ENCODE measurements at places on chromosomes 3 and 15.

- DNase-seq, result no peak
Measured at GRCh38 chr3:1808590-1808989, 290.1 kb upstream of the CNTN4 start.

- no peak for DNase-seq
Measured at GRCh38 chr3:165624761-165625160, 212.5 kb downstream of the BCHE start.

GRCh38 chr3:5122741-5123706 is 932 bp downstream of the ARL8B start:
- DNase-seq, result no peak

DNA sequence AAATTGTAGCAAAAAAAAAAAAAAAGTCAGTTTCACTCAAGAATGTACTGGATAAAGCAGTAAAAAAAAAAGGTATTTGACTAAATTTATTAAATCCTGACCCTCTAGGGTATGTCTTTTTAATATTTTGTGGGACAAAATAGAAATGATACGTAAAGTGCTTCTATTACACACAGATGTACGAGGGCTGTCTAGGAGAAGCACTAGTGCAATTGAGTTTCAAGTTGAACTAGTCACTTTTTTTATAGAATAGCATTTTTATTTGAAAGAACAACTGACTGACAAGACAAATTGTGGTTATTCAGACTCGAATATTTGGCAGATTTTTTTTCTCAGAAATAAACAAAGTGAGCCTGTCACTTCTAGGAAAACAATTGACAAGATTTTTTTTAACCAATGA is 49.0 kb downstream of the CCDC54 start:
- no peak for DNase-seq

- no peak for DNase-seq
Measured at GRCh38 chr3:146380046-146380445, 89.3 kb downstream of the PLSCR2 start.

GRCh38 chr3:115857518-115858136 is 234.3 kb downstream of the GAP43 start:
- DNase-seq, result no peak

- DNase-seq, result no peak
Measured at GRCh38 chr3:49134471-49135265, 1.8 kb upstream of the LAMB2 start.

- no peak for DNase-seq
Measured at GRCh38 chr15:73932381-73933191, 6.3 kb downstream of the LOXL1 start.

GRCh38 chr3:157793745-157794144 is 290.5 kb upstream of the VEPH1 start:
- no peak for DNase-seq

DNA sequence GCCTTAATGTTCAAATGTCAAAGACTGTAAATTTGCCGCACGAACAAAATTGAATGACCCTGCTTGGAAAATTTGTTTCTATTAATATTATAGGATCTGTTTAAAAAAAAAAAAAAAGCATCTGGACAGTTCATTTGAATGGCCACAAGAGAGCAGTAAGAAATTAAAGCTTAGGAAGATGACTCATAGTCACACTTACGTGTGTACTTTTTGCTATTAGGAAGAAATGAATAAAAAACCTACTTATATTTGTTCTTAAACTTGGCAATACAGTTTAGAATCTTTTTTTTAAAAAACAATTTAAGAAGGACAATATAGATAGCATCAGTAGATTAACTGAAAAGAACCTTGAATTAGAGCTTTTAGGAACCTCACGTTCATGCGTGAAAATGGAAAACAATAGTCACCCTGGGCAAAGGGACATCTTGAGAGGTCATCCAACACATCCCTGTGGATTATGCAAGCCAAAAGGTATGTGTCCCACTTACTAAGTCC is 621.8 kb downstream of the MECOM start:
- DNase-seq, result no peak

DNA sequence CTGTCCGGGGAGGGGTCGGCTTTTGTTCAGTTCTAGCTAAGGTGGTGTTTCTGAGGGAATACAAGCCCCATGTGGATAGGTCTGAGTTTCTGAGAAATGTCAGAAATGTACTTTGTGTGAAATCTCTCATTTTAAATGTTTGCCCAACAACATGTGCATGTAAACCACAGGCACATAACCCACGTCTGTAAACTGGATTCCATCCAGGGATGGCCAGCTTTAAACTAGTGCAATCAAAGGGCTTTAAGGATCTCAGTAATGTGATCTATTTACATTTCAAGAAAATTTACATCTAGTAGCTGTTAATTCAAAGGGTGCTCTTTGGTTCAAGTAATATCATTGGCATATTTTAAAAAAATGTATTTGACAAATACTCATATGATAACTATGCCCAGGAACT is 52.0 kb downstream of the POLR2M start:
- DNase-seq, result no peak

DNA sequence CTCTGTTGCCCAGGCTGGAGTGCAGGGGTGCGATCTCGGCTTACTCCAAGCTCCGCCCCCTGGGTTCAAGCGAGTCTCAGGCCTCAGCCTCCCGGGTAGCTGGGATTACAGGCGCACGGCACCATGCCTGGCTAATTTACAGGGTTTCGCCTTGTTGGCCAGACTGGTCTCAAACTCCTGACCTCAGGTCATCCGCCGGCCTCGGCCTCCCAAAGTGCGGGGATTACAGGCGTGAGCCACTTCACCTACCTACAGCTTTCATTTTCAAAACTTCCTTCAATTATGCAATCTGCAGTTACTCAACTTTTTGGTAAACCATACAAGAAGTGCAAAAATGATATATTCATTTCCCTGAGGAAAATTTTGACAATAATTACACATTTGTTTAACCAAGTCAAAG is 14.0 kb downstream of the NANOGP8 start:
- DNase-seq, result no peak

DNA sequence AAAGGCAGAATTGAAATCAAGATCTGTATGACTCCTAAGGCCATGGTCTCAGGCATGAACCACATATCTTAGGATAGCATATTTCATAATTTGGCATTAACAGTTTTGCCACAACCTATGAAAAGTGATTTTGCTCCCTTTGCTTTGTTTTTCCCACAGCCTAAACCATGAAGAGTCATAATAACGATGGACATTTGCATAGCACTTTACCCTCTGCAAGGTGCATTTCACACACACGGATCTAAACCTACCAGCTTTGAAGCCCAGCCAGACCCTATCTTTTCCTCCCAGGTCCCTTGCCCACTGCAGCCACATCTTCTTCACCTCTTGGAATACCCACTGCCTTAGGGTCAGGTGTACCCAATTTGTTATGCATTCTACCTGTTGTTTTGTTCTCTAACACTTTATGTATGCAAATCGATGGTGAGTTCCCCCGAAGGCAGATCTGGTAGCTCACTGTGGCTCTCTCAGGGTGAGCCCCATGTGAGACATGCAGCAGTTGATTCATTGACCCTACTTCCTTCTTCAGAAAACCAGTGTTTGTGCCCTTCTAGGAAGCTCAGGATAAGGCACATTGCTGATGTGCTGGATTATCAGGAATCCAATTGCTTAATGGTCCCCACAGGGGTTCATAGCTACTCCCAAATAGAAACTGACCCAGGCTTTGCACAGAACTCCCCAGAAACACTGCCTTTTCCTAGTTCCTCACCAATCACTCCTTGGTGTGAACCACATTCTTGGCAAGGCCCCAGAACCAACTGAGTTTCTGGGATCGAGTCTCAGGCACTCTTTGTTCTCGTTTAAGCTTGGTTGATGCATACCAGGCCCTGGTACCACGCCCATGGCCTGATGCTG is 8.7 kb downstream of the ARHGAP31 start:
- no peak for DNase-seq

- no peak for DNase-seq
Measured at GRCh38 chr3:87354398-87354797, 78.0 kb upstream of the POU1F1 start.

GRCh38 chr15:95944193-95944592 is 386.3 kb upstream of the NR2F2 start:
- no peak for DNase-seq

GRCh38 chr15:101538996-101539395 is 49.5 kb upstream of the PCSK6 start:
- DNase-seq, result no peak

DNA sequence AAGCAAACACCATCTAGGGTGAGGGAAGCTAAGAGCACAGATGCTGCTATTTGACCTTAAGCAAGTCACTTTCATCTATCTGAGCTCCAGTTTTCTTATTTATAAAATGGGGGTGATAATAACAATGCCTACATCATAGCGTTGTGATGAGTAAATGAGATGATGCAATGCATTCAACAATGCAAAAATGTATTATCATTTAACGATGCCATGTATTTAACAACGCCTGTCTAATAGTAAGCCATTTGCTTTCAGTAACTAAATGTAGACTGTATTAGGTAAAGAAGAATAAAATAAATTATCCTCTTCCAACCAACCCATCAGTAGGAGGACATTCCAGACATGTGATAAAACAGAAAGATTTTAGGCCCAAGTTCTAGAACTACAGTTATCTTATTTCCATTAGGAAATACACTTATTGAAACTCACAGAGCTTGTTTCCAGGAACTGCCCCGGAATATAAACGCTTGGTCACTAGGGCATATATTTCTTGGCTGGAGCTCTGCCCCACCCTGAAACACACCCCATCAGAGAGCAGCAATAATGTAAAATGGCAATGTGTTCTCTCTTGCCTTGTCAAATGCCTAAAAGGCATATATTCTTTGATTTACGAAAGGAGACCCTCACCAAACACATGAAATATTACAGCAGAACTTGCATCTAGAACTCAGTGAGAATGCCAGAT is 128.3 kb downstream of the LIPC start:
- no peak for DNase-seq

DNA sequence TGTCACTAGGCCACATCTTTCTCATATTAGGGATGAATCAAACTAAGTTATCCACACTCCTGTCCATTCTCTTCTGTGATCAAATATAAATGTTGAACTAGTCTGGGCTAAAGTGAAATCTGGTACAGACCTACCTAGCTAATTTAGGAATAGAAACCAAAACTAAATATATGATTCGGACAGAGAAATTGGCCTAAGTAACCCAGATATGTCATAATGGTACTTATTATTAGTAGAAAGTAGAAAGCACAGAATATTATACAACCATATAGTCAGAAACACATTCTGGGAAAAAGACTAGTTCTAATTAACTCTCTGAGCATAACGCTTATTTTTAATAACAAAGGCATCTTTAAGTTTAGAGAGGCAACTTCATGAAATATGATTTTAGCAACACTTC is 389.0 kb downstream of the LSAMP start:
- no peak for DNase-seq

DNA sequence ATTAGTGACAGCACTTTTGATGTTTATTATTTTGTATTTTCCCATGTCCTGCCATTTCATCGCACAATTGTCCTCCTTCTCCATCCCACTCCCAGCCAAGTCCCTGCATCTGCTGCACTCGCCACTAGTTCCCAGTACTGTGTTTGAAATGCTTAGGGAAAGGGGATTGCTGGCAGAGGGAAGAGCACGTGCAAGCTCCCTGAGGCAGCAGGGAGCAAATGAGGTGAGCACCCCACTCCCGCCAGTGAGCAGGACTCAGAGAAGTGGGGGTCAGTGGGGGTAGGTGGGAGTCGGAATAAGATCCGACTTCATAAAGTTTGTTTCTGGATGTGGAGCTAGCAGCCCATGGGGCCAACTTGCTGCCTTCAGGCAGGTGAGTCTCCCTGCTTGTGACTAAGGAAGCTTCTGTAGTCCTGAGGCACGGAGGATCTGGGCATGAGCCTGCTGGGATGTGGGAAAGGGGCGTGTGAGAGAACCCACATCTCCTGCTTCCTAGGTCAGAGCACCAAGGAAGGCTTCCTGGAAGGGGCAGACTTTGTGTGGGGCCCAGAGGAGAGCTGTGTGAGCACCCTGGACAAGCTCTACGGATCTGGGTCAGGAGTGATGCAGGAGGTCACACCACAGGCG is 99.7 kb upstream of the TLE3 start:
- DNase-seq, result no peak
